ENCODE measurements at places on chromosomes 11 and 22.
A peak's percentile ranks its signal among the peaks of the same experiment; 100 is the strongest.

DNA sequence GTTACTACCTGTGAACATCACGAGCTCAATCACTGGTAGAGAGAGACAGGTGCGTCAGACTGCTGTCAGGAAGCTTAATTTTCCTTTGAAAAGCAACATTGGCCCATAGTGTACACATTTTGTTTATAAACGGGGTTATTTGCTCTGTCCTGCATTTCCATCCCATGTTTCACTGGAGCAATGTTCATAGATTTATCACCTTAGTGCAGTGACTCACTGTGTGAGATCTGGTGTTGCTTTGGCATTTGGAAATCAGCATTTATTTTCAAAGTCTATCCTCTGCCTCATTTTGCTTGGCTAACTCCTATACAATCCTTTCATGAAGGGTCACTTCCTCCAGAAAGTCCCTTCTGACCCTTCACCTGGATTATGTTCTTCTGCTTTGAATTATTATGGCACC, 529.1 kb downstream of the NELL1 start:
- DNase-seq: no peak

GRCh38 chr11:57798905-57799559, 37.4 kb downstream of the CTNND1 start:
- DNase-seq: no peak

DNA sequence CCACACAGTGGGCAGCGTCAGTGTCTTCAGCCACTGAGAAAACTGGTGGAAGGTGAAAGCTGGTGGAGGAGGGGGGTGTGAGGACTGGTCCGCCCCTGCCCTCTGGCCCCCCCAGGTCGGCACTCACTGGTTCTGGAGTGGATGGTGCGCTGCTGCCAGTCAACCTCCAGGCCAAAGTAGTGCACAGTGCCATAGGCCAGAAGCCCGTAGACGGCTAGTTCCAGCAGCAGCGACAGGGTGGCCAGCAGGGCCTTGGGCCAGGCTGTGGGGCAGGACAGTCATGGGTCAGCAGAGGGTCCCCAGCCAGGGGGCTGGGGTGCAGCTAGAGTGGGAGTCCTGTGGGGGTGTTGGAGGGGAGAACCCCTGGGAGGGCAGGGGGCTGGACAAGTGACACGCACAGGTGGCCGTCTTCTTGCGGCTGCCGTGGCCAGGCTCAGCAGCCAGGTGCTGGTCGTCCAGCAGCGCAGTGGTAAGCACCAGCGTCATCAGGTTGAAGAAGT, 2.2 kb downstream of the LMF2 start:
- no peak for DNase-seq

DNA sequence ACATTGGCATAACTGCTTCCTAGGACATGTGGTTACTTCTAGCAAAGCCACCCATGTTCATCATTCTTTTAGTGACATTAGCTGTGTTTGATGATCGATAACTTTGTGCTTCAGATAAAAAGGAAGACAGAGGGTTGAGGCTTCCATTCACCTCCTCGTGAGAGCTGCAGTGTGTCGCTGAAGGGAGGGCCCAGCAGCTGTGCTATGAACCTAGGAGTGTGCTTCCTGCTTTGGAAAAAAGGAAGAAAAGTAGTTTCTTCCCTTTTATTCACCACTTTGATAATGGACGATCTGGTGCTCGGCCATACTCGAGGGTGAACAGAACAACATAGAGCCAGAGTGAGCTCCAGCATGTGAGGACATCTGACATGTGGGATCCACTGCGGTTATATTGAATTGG, 6.1 kb upstream of the RFPL2 start:
- DNase-seq: no peak

- DNase-seq: peak; percentile 67
These were observed 27.8 kb upstream of the PPARA start for GRCh38 chr22:46122511-46122971.

GRCh38 chr22:20315337-20316216, 4.3 kb downstream of the DGCR6L start:
- DNase-seq: no peak

- no peak for DNase-seq
These were observed 1.6 kb upstream of the LRRC55 start for GRCh38 chr11:57180081-57180561.

DNA sequence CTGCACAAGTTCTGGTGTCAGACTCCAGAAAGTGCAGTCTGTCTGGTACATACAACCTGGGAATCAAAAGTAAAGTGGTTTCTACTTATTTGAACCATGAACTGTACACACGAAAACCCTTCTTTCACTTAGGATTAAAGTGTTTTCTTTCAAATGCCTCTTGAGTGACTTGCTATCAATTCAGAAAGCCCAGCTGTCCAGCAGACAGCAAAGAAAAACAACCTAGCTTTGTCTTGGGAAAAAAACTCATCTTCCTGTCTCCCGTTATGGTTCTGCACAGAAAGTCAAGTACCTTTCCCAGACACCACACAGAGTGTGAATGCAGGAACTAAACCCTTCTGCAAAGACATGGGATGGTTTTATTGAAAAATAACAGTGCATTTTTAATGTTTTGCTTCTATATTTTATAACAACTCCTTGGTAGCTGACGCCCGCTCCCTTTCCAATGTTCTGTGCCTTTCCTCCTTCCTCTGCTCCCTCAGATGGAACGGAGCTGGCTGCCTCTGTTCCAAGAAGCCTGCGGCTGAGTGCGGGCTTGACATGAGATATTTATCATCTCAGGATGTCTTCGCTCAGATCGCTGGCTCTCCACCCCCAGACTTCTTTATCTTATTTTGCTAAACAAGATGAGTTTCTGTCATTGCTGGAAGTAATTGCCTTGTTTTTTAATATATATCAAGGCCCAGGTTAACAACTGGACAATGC, 322.3 kb upstream of the B3GAT1 start:
- no peak for DNase-seq

- no peak for DNase-seq
These were observed 25.7 kb downstream of the GLB1L2 start for GRCh38 chr11:134357545-134357839.

- no peak for DNase-seq
These were observed 64.4 kb upstream of the MYEOV start for GRCh38 chr11:69229511-69229910.

- no peak for DNase-seq
These were observed 1078.3 kb downstream of the FAM181B start for GRCh38 chr11:81655351-81655750.

GRCh38 chr11:127818625-127819024, 768.7 kb downstream of the ETS1 start:
- DNase-seq: no peak

GRCh38 chr11:119907122-119907851, 178.3 kb upstream of the NECTIN1 start:
- no peak for DNase-seq

GRCh38 chr11:131822506-131822905, 452.1 kb downstream of the NTM start:
- DNase-seq: no peak

DNA sequence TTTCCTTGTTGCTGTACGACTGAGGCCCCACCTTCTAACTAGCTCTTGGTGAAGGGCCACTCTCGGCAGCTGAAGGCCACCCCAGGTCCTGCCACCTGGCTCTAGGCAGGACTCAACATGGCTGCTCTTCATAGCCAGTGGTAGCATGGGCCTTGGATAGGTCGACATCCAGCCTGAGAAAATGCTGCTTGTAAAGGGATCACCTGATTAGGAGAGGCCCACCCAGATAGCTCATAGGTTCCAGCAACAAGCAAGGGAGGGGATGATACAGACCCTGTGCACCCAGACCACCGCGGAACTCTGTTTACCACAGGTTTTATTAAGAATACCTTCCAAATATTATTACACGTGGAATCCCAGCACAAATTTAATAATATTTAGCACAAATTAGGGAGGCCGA, 341.4 kb downstream of the BRD1 start:
- DNase-seq: no peak

All from CD4-positive, alpha-beta T cell treated with Interleukin-17A for 1 hour (primary cell).